GM10248 (cell line): ENCODE measurements at places on chromosomes 5 and 9.

GRCh38 chr5:6472792-6473191 is 24.1 kb downstream of the UBE2QL1 start:
- no peak for DNase-seq

- no peak for DNase-seq
Measured at GRCh38 chr9:97854696-97855485, 1.9 kb downstream of the FOXE1 start.

DNA sequence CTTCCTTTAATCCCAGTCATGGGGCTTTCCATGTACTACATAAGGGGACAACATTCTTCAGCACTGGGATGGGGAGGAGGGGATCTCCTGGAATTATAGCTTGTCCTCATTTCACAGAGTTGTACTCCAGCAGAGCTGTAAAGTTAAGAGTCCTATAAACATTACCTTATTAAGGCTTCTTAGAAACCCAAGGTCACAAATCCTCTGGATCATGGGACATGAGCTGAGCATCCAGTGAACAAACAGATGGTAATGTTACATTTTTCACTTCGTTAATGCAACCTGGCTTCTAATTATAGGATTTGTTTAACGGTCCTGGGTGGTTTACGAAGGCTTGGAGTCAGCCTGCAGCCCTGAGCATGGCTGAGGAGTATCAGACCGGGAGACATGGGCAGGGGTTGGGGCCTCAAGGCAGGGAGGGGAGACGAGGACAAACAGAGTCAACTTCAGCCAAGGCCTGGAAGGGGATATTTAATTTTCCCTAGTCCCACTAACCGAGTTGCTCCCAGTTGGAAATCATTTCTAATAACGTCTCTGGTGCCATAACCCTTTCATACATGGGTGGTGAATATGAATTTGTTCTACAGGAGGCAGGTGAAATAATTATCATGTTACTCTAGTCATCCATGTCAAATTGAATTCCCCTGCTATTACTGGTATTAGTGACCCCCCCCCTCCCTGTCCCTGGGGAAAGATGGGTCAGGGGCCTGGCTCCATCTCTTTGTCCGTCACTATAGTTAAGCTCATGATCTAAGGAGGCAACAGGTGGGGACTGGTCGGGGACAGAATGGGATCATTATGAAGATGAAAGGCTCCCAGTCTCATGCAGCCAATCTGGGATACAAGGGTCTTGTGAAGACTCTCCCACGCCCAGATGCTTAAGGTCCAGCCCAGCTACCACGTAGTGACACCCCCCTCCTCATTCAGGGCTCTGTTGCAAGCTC is 10.7 kb upstream of the IL17B start:
- no peak for DNase-seq

GRCh38 chr5:176899296-176899891 is at the start of gene HK3:
Gene HK3 (minus strand): TSS chr5:176899346. CDS start chr5:176896159, 3,187 bp downstream.
- no peak for DNase-seq
